8988T (cell line): ENCODE measurements at places on chromosomes 6 and 20.
A peak's percentile ranks its signal among the peaks of the same experiment; 100 is the strongest.

GRCh38 chr20:44948513-44948912 is 11.7 kb downstream of the TOMM34 start:
- no peak for DNase-seq

DNA sequence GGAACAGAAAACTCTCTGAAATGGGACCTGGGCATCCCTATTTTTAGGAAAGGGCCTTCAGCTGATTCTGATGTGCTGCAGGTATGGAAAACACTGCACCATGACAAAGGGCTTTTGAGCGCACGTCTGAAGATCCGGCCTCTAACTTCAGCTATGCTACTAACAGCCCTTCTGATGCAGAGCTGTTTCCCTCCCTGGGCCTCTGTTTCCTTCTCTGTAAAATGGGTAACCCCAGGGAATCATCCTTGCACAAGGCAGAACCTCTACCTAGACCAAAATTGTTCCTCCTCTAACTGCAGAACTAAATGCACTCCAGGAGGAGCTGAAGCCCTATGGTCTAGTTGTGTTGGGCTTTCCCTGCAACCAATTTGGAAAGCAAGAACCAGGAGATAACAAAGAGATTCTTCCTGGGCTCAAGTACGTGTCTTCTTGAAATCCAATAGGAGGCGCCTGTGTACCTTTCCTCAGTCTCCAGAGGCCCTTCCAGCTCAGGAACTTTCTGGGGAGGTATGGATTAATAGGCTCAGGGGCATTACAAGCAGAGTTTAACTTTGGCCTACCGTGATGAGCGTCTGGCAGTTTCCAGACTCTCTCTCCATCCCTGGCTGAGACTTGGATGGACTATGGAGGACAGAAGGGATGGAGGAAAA is 5.9 kb downstream of the GPX5 start:
- no peak for DNase-seq

- DNase-seq, result no peak
These were observed 122.8 kb upstream of the ZNF217 start for GRCh38 chr20:53716395-53716794.

- DNase-seq, result no peak
These were observed 387.8 kb upstream of the GJE1 start for GRCh38 chr6:141744971-141745370.

GRCh38 chr6:32375739-32376529 is 4.2 kb upstream of the TSBP1 start:
- no peak for DNase-seq

DNA sequence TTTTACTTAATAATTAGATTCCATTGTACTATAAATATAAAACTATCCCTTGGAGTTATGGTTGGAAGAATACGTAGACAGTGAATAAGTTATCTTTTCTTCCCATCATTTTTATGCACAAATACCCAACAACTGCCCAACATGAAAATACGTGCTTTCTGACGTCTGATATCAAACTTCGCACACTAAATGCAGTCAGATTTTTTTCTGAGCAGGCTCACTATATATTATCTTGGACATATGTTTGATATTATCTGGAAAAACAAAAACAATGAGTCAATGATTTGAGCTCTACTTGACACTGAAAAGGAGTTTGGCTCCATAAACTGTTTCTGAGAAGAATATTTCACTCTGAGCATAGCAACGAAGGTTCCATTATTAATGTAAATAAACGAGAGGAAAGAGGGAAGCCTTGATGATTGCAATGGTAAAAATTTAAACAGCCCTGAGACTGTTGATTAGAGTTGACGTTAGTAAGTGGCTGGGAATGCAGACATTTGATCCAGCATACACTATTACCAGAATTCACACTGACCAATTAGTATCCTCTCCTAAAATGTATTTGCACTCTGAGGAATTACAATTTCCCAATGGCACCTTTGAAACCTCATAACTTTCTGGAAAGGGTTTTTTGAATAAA is 1090.0 kb downstream of the EPHA7 start:
- no peak for DNase-seq

DNA sequence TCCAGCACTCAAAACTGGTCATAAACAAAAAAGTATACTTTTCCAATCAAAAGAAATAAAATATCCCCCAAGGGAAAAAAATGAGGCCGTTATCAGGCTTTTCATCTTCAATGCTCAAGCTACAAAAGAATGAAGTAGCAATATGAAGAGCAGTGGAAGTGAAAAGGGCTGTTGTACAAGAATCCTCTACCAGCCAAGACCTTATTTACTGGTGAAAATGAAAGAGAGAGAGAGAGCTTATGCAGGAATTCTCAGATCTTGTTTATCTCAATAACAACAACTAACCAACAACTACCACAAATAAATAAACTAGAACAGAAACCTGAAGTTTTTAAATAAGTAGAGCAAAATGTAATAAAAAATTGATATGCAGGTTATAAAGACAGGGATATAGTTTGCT is 400.6 kb downstream of the HDGFL1 start:
- no peak for DNase-seq

DNA sequence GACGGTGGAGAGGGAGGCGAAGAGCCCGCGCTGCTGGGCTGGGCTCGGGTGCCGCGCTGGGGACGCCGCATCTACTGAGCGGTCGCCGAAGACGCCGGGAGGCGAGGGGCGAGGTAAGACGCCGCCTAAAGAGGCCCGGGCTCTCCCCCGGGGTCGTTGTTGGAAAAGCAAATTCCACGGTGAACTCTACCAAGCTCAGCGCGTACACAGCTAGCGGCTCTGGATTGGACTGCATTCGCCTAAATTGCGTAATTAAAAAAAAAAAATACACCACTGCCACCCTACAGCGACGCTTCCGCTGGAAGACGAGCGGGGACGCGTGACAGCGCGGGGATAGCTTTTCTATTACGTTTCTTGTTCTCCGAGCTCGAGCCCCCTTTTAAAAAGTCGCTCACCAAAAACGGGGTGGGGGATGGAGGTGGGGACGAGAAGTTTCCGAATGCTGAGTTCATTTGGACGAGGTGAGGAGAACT is 92.0 kb upstream of the PRDM1 start:
- DNase-seq, result no peak

- no peak for DNase-seq
These were observed 121.9 kb upstream of the BTN3A2 start for GRCh38 chr6:26243132-26243531.

DNA sequence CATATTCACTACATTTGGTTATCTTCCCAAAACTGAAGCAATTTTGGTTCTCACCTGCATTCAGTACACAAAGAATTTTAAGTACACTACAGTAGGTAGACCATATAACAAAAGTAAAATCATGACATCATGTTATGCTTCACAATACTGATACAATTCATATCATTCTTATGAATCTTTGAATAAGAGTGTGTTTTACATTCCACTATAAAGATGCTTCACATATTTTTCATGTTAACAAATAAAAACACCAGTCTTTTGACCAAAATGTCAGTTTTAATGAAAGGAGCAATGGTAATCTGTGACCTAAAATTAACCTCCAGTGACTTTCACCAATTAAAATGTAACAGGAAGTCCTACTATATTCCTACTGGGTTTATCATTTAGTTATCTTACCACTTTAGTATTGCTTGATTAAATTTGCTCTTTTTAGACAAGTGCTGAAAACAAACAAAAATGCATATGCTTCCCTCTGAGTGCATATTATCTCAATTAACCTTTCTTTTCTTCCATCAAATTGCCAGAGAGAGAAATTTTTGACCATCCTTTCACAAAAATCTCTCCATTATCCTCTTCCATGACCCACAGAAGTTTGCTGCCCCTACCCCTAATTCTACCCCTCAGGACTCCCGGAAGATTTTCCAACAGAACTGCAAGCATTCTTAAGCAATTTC is 49.3 kb downstream of the PHIP start:
- no peak for DNase-seq

GRCh38 chr20:32018269-32019155 is 8.3 kb downstream of the CCM2L start:
- peak; percentile 91 for DNase-seq

- DNase-seq, result no peak
These were observed 139.9 kb downstream of the MYB start for GRCh38 chr6:135320721-135321621.

DNA sequence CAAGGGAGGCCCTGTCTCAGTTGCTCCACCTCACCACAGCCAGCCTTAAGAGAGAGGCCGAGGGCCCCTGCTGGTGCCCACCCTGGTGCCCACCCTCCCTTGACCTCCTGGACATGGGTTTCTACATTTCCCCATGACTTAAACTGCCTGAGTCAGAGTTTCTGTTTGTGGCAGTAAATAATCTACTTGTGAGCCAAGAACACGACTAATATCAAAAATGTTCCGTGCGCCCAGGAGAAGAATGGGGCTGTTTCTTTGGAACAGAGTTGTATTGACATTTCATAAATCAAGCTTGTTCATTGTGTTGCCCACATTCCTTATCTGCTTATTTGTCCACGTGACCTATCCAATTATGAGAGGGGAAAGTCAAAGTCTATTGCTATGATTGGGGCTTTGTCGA is 143.5 kb downstream of the ANKRD60 start:
- no peak for DNase-seq

DNA sequence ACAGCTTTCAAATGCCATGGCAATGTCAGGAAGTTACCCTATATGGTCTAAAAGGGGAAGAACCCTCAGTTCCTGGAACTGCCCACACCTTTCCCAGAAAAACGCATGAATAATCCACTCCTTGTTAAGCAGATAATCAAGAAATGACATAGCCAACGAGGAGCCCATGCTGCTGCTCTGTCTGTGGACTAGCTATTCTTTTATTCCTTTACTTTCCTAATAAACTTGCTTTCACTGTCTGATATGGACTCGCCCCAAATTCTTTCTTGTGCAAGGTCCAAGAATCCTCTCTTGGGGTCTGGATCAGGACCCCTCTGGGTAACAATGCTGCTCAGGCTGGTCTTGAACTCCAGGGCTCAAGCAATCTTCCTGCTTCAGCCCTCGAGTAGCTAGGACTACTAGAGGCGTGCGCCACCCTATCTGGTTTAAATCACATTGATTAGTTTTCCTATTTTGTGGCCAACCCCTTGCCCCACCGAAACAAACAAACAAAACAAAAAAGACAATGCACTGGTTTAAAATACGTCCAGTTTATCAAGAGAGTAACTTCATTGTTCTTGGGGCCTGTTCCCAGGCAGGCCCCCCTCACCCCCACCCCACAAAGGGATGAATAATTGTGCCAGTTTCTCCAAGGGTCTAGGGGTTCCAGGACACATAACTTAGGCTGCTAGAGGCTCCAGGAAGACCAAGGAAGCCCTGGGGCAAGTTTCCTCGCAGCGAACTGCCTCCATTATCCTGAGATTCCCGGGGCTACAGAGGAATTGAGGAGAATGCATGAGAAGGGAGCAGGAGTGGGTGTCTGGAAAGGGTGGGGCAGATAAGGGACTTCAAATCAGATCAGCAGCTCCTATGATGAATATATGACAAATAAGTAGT is 10.1 kb upstream of the AKAP12 start:
- no peak for DNase-seq
